ENCODE measurements at places on chromosomes 4 and X.
A peak's percentile ranks its signal among the peaks of the same experiment; 100 is the strongest.

- DNase-seq = no peak
These were observed 34.6 kb upstream of the CPLX1 start for GRCh38 chr4:860561-860960.

DNA sequence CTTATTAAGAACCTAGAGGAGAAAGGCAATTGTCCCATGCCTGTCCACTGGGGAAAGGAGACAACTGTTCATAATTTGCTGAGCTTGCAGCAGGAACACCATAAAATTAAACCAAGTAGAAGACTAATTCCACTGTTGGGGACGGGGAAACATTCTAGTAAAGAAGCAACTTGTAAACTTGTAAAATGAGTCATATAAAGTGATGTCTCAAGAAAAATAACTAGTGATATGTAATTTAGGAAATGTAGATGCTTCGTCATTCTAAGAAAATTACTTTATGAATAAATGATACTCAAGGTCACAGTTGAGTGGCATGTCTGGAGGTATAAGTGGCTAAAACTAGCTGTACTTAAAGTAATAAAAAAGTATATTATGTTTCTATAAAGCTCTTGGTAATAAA lies 121.2 kb upstream of the MID1 start:
- DNase-seq = no peak

DNA sequence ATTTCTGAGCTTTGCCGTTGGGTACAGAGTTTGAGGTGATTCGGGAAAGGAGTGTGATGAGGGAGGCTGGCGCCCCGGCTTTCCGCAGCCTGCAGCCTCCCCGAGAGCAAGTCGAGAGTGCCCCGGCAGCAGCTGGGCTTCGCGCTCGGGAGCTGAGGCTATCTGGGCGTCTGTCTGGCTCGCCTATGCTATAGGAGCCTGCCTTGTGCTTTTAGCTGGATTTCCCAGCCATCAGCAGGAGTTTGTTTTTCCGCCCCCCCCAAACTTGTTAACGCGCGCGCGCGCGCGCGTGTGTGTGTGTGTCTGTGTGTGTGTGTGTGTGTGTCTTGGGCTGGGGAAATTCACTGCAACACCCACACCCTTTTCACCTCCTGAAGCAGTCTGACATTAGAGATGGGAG lies 765 bp upstream of the DGKK start:
- DNase-seq = no peak

DNA sequence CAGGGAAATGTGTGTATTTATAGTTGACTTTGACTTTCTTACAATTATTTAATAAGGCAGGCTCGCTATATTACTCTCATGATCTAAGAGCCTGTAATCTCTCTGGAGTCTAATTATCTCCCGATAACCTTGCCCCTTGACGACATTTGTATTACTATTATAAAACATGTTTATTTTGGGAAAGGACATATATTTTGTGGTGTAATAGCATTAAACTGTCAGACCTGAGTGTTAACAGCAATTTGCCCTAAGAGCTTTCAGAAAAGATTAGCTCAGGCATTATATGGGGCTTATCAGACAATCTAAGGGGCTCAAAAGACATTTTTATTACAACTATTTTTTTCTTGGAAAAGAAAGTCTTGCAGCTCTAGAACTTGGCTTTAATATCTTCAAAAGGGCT lies 427.9 kb upstream of the SLIT2 start:
- no peak for DNase-seq

GRCh38 chr4:135283934-135284333 lies 1082.3 kb upstream of the PABPC4L start:
- DNase-seq = no peak

GRCh38 chr4:156085100-156085499 lies 131.4 kb upstream of the CTSO start:
- no peak for DNase-seq

GRCh38 chrX:129772796-129773431 lies 6.8 kb upstream of the SASH3 start:
- DNase-seq = peak; percentile 77

- DNase-seq = no peak
These were observed 5.9 kb downstream of the ODAPH start for GRCh38 chr4:75561789-75562188.

GRCh38 chr4:35739308-35739707 lies 505.0 kb downstream of the ARAP2 start:
- DNase-seq = no peak

- no peak for DNase-seq
These were observed 156.4 kb upstream of the TBL1X start for GRCh38 chrX:9308426-9308825.

- DNase-seq = no peak
These were observed 12.2 kb upstream of the NWD2 start for GRCh38 chr4:37232315-37232714.

DNA sequence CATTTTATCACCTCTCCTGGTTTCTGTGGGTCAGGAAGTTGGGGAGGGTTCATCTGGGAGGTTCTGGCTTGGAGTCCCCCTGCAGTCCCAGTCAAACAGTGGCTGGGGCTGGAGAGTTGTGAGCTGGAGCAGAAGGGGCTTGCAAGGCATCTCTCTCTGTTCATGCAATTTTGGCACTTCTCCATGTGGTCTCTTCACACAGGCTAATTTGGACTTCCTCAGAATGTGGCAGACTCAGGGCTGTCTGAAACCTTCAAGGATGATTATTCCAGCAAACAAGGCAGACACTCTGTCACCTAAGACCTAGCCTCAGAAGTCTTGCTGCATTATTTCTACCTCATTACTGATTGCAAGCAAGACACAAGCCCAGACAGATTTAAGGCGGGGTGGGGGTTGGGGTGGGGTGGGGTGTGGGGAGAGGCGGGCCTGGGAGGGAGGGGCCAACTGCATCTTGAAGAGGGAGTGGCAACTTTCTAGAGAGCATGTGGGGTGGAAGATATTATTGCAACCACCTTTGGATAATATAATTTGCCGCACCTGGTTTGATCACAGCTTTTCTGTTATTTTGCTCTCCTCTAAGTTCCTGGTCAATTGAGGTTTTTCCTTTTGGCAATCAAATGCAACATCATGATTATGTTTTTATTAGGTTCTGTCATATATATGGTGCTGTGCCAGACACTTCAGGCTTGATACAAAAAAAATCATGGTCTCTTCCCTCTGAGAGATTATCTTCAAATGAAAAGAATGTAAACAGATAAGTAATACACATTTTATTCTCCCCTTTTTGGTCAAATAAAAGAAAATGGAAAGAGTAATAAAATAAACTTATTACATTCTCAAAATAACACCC lies 799.5 kb downstream of the RPA4 start:
- DNase-seq = no peak

GRCh38 chr4:109967798-109968520 lies 55.3 kb downstream of the EGF start:
- DNase-seq = no peak

DNA sequence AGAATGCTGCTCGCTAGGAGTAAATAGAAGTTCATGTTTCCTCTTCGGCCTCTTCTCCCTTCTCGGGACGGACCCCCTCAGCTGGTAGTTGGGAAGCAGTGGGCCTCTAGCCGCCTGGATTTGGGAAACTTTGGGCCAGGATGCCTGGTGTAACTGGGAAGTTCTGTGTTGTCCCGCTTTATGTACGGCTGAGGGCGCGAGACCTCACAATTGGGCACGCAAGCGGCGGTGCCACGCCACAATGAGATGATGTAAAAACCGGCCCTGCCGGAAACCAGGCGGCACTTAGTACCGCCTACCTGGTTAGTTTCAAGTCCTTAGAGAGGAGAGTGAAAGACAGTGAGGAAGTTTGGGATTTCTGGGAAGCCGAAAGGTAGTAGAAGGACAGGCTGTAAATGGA lies at the start of gene CT83:
Gene CT83, minus strand, starts transcription at position 155 of the 400 bp plus-strand sequence. Its CDS starts 120 bp downstream, at position 35.
- no peak for DNase-seq

DNA sequence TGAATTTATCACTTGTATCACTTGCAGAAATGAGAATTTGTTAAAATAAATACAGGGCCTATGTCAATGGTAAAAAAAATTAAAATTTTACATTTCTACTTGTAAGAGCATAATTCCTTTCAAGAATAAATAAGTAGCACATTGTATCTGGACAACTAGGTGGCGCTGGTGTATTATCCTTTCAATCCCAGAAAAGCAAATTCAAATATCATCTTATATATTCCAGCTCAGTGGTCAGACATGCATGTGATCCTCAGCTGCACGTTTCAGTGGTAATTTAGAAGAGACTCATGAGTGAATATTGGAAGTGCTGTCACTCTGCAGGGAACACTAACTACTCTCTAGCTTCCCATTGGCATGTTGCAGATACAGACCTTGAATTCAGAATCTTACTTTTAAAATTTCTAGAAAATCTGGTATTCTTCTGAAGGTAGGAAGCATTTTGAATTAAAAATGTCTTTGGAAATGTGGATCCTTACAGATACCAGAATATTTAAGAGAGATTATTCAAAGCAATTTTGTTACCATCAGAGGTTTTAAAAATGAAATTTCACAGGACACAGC lies 1414.7 kb upstream of the TENM3 start:
- no peak for DNase-seq

DNA sequence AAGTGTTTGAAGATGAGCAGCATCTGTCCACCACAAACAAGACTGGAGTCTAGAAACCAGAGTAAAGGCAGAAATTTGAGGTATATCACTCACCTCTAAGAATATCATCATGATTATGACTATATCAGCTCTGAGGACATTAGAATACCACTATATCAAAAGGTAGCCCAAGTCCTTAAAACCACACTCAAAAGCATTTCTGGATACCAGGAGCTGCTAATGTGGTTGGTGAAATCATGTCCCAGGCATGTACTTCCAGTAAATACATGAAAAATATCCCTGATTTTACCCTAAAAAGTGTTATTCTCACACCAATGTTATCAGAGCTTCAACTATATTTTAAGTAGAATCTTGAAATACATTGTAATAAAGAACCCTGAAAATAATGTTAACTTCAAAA lies 136.3 kb upstream of the SMAD1 start:
- DNase-seq = no peak

DNA sequence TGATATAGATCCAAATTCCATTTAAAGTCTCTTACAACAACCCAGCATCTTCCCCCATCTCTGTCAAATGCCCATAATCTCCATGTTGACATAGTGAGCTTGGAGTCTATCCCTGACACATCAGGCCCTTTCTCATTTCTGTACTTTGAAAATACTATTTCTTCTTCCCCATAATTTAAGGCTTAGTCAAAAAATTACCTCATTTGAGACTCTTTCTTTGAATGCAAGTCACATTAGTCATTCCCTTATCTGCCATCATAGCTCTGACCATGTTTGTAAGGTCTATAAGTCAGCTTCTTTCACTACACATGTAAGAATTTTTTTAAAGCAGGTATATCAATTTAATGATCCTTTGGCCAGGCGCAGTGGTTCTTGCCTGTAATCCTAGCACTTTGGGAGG lies 99.9 kb downstream of the DDX60 start:
- DNase-seq = no peak

Data from activated CD8-positive, alpha-beta memory T cell treated with anti-CD3 and anti-CD28 coated beads for 24 hours (primary cell).